COLO829 (cell line): ENCODE measurements at places on chromosomes 11 and 22.
A peak's percentile ranks its signal among the peaks of the same experiment; 100 is the strongest.

DNA sequence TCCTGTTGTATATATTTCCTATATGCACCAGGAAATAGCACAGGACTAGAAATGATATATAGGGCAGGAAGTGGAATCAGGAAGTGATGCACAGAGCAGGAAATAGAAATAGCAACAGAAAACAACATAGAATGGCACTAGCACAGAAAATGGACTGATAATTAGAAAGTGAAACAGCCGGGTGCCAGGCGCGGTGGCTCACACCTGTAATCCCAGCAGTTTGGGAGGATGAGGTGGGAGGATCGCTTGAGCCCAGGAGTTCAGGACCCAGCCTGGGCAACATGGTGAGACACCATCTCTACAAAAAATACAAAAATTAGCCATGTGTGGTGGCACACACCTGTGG, 10.0 kb upstream of the RELT start:
- no peak for DNase-seq

DNA sequence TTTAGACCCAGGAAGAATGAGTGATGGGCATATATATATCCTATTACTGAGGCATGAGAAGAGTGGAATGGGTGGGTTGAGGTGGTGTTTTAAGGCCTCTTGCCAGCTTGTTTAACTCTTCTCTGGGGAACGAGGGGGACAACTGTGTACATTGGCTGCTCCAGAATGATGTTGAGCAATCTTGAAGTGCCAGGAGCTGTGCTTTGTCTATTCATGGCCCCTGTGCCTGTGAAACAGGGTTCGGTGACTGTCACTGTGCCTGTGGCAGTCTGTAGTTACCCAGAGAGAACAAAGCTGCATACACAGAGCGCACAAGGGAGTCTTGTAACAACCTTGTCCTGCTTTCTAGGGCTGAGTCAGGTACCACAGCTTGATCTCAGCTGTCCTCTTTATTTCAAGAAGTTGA, 11.7 kb downstream of the LIMK2 start:
- no peak for DNase-seq

- DNase-seq, result peak; percentile 51
Observed at GRCh38 chr11:96014217-96014616, 90.3 kb upstream of the MTMR2 start.

DNA sequence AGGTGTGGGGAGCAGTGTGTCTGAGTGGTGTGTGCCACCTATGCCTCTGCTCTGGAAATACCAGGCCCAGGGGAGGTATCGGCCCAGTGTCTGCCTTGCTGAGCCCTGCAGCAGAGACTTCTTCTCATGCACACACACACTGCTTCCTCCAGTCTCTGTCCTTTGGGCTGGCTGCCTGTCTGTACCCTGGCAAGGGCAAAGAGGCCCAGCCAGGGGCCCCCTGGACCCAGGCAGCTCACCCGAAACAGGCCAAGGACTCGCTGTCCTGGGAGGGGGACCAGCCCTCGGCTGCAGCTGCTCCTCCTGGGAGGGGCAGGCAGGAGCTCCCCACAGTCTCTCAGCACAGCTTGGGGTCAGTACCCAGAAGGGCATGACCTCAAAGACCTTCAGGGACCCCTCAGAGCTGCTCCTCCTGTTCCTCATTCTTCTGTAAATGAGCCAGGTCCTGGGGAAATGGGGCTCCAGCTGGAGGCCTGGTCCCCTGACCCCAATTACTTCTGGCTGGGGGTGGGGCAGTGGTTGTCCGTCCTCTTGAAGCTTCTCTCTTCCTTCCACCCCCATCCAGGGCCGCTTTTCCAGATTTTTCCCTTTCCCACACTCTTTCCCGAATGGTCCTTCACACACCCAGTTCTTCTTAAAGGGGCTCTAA, 24.5 kb upstream of the ALX4 start:
- DNase-seq, result no peak

- DNase-seq, result no peak
Observed at GRCh38 chr11:16059332-16059731, 297.0 kb downstream of the SOX6 start.

GRCh38 chr11:45902452-45903380, 4.4 kb downstream of the FREY1 start:
- DNase-seq, result no peak

- DNase-seq, result peak; percentile 60
Observed at GRCh38 chr22:41022470-41023298, 69.7 kb upstream of the EP300 start.

- no peak for DNase-seq
Observed at GRCh38 chr22:44204739-44205515, 24.2 kb downstream of the PARVG start.

GRCh38 chr11:114233755-114234154, 62.4 kb upstream of the NNMT start:
- no peak for DNase-seq

GRCh38 chr11:98725471-98725870, 295.3 kb upstream of the CNTN5 start:
- DNase-seq, result no peak

DNA sequence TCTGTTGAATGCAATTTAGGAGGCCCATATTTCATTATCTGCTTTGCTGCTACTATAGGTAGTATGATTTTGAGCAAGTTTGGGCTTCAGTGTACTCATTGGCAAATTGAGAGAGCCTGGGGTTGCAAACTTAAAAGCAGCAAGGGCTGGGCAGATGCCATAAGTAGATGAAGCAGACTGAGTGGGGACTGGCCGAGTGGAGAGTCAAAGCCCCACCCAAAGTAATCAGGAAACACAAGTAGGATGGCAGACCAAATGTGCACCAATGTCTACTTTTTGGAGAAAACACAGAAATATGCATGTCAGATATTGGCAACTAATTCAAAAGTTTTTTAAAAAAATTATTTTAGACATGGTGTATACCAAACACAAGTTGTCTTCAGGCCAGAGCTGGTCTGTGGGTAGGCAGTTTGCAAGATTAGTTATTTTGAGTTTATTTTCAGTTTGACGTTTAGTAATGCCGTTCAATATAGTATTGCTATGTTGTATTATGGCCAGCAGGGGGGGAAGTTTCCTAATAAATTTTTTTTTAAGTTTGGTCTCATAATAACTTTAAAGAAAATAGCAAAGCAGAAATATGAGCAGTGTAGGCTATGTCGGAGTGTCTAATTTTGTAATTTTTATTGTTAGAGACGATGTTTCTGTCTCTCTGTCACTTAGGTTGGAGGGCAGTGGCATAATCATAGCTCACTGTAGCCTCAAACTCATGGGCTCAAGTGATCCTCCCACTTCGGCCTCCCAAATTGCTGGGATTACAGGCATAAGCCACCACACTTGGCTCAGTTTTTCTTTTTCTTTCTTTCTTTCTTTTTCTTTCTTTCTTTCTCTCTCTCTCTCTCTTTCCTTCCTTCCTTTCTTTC, 105.1 kb downstream of the HIPK3 start:
- peak; percentile 31 for DNase-seq

- no peak for DNase-seq
Observed at GRCh38 chr11:34586488-34587281, 34.2 kb upstream of the EHF start.

DNA sequence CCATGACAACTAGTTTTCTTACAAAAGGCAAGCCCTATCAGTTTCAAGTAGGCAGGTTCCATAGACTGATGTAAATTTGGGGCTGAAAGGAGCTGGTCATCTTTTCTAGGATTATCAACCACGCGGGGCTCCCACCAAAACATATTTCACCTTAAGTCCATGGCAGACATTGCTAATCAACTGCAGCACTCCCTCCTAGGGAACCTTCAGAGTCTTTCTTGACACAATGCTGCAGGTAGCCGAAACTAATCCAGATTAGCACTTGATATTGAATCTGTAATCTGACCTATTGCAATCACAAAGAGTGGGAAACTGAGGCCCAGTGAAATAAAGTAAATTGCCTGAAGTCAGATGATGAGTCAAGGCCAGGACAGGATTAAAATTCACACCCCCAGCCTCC, 32.5 kb downstream of the MN1 start:
- DNase-seq, result no peak
